ENCODE measurements at places on chromosomes 16 and 17.

- no peak for DNase-seq
Observed at GRCh38 chr17:49204516-49204915, 5.9 kb downstream of the GNGT2 start.

GRCh38 chr16:5479926-5480325 is 382.3 kb upstream of the EEF2KMT start:
- no peak for DNase-seq

GRCh38 chr17:48012151-48012520 is 25.5 kb downstream of the COPZ2 start:
- no peak for DNase-seq

DNA sequence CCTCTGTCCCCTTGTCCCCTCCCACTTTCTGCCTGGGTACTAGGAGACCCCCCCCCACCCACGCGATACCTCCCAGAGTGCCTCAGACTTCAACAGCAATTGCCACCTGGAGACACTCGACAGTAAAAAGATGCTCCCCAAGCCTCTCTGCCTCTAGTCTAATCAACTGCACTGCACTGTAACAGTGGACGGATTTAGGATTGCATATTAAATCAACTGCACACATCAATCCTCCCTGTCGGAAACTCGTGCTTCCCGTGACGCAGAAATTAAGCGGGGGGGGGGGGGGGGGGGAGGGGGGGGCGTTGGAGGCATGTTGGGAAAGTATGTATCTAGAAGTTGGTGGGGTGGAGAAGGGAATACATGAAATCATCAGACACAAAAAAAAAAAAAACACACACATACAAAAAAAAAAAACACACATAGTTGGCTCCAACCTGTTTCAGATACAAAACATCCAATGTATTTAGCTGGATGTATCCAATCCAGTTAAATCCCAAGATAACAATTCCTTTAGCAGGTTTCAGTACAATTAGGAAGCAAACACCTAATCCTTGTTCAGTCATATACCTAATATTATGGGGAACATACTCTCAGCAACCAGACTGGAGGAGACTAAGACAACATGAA is 29.7 kb downstream of the FAM222B start:
- DNase-seq: no peak

GRCh38 chr17:47119746-47120520 is 69.2 kb downstream of the CDC27 start:
- no peak for DNase-seq

DNA sequence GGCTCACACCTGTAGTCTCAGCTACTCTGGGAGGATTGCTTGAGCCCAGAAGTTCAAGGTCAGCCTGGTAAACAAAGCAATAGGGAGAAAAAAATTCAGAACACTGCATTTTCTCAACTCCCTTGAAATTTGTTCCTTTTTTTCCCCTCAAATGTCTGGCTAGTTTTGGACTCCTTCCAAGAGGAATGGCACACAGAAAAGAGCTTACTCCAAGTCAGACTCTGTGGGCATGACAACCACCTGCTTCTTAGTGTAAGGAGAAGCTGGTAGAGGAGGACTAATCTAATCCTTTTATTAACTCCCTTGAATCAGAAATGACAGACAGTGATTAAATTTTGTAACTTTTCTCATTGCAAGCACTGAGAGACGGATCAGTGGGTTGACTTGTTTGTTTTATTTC is 27.9 kb upstream of the HYDIN start:
- no peak for DNase-seq

DNA sequence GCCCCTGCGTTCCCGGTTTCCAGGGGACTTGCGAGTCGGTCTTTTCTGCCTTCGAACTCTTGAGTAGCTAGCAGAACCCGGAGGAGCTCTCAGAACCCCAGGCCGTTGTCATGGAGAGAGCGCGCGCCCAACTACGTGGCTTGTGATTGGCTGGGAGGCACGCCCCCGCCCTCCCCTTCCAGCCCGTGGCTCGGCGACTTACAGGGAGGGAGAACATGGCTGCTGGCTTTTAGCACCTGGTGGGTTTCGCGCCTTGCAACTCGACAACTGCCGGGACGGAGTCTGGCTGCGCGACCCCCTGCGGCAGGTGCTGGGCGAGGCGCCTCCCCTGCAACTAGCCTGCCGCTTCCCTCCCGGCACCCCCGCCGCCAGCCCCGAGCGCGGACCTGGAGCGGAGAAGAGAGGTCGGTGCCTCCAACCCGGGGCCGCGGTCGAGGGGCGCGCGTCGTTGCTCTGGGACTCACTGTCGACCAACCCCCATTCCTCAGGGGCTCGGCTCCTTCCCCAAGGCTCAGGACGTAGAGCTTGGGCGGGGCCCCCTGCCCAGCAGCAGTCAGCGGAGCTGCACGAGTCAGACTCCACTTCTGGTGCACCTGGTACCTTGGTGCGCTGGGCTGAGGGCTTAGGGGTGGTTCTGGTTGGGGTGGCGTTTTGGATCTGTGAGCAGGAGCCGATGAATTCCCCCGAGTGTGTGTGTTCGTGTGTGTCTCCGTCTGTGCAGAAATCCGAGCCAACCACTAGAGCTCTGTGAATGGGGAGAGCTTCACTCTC is 9.0 kb upstream of the ZFP90 start:
- DNase-seq: peak; percentile 80

- no peak for DNase-seq
Observed at GRCh38 chr17:46916211-46916610, 6.7 kb upstream of the GOSR2 start.

- DNase-seq: no peak
Observed at GRCh38 chr17:74898376-74898946, 5.0 kb upstream of the FADS6 start.

DNA sequence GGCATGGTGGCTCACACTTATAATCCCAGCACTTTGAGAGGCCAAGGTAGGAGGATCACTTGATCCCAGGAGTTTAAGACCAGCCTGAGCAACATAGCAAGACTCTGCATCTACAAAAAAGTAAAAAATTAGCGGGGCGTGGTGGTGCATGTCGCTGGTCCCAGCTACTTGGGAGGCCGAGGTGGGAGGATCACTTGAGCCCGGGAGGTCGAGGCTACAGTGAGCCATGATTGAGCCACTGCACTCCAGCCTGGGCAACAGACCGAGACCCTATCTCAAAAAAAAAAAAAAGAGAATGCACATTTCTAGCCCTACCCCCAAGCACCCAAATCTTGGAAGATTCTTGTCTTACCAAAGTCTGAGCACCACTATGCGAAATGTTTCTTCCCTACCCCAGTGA is 15.6 kb upstream of the RHOT1 start:
- DNase-seq: no peak

DNA sequence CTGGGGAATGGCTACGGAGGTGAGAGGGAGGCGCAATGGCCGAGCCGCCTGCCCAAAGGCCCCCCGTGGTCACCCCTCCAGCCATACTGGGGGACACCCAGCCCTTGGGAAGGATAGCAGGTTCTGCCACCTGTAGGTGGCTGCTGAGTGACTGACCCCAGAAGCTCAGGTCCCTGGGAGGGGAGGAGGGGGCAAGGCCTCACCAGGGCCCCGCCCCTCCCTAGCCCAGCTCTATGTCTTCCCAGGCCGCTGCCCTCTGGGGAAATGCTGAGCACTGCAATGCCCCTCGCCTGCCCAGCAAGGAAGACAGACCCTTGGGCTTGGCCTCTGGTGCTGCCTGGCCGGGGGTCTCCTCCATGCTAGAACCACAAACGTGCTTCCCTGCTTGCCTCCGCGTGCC is 11.4 kb upstream of the CLDN9 start:
- no peak for DNase-seq

- DNase-seq: no peak
Observed at GRCh38 chr16:67922221-67922620, 9.4 kb downstream of the CTRL start.

DNA sequence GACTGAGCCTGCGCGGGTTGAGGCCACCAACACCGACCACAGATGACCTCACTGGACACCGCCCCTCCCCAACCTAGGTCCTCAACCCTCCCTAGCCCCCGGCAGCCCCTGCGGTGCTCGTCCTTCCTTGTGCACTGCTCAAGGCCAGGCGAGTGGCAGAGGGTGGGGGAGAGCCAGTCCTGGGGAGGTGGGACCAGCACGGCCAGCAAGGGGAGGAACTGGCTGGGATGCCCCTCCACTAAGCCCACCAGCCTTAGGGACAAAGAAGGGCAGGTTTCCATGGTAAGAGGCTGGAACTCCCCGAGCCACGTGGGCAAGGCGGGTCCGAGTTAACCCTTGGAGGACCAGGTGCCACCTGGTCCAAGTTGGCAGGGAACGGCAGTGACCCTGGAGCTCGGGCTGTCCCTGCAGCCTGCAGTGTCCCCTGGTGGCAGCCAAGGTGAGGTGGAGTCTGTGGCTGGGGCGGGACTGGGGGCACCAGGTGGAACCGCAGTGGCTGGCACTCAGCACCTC is 9.2 kb downstream of the FSCN2 start:
- DNase-seq: no peak

DNA sequence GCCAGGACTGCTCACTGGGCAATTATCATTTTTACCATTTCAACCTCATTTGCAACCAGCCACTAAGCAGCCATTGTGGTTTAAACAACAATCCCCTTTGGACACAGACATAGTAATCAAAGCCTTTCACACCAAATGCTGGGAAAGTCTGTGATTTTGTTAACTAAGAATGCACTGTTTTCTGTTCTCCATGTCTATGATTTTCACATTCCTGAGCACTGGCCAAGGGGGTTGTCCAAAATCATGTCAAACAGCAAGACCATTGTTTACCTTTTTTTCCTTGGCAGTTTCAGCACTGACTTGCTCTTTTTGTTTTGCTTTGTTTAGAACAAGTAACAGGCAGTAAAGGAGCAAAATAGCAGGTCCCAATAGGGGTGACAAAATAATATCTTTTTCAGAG is 106.3 kb upstream of the SIAH1 start:
- no peak for DNase-seq

GRCh38 chr16:67562918-67563707 is 787 bp downstream of the CTCF start:
- DNase-seq: peak; percentile 30

- no peak for DNase-seq
Observed at GRCh38 chr16:4597174-4597573, 17.5 kb downstream of the UBALD1 start.

GRCh38 chr16:4682084-4682591 is 11.2 kb upstream of the NUDT16L1 start:
- no peak for DNase-seq

GRCh38 chr17:50273654-50274040 is 619 bp upstream of the TMEM92 start:
- no peak for DNase-seq

DNA sequence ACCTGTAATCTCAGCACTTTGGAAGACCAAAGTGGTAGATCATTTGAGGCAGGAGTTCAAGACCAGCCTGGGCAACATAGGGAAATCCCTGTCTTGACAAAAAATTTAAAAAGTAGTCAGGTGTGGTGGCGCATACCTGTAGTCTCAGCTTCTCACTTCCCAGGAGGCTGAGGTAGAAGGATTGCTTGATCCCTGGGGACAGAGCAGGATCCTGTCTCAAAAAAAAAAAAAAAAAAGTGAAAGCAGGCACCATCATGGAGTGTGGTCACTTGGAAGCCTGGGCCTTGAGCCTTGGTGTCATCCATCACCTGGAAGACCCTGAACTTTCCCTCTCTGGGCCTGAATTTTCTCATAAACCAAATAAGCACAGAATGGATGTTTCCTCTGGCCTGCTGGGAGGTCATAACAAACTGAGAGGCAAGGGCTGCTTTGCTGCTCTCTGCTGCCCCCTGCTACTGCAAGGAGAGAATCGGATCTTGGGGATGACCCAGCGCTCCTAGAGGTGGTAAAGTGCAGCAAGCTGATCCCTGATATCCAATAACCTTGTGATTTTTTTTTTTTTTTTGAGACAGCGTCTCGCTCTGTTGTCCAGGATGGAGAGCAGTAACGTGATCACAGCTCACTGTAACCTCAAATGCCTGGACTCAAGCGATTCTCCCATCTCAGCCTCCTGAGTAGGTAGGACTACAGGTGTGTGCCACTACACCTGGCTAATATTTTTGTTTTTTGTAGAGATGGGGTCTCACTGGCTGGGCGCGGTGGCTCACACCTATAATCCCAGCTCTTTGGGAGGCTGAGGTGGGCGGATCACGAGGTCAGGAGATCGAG is 75.9 kb upstream of the RNU2-1 start:
- DNase-seq: no peak

DNA sequence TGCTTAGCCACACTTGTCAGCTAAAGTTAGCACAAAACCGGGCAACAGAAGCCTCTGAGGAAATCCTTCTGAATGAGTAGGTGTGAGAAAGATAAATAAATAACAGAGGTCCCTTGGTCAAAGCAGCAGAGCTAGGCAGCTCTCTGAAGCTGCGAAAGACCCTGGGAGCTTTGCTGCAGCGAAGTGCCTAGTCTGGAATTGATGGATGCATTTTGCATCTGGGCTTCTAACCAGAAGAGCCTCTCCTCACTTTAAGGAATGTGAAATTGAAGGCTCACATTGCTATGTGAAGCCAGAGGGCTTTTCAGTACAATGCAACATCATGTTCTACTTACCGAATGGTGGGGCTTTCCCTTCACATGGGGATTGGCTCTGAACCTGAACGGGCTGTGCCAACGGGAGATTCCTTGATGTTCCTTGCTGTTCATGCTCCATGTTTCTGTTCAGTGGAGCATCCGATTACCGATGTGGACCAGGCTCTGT is 274.6 kb downstream of the HS3ST3B1 start:
- no peak for DNase-seq

DNA sequence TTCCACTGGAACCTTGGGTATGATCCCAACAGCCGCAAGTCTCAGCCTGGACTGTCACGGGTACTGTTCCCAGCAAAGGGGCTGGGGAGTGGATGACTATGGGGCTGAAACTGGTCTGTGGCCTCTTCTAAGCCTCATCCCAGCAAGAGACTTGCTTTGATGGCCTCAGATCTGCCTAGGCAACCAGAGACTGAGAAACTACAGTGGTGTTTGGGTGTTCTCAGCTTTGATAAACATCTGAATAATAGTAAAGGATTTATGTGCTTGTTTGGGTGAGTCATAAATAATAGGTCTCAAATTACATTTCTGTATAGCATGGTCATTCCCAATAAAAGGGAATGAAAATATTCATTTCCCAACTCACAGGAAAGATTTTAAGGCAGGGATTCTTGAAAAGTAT is 30.2 kb upstream of the ULK2 start:
- DNase-seq: no peak

- DNase-seq: peak; percentile 76
Observed at GRCh38 chr17:38559051-38559879, 46.5 kb downstream of the SRCIN1 start.

DNA sequence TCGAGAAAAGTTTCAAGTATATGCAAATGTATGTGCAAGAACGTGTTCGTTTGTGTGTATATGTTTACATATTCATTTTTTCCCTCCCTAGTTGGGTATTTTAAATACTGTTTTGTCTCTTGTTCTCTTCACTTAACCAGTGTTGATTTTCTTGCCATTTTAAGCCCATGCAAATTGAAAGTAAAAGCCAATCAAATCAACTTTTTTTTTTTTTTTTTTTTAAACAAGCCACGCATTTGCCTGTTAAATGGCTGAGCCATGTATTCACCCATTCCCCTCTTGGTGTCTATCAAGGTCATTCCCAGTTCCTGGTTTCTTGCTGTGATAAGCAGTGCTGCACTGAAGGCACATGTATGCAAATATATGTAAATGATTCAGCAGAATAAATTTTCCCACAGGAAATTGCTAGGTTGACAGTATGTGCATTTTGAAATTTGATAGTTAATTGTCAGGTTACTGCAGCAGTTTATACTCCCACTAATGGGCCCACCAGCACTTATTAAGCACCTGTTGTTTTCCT is 12.2 kb downstream of the ABCC1 start:
- DNase-seq: no peak

Data from stimulated activated CD8-positive, alpha-beta memory T cell treated with anti-CD3 and anti-CD28 coated beads, Interleukin-7, amount 100 ng/mL, for 1 hour (primary cell).